Umbilical cord (tissue), 2 donors: ENCODE measurements at places on chromosomes 3 and 15.

- DNase-seq, result peak; percentile 78
Measured at GRCh38 chr3:89560568-89560967, 453.1 kb downstream of the EPHA3 start.

GRCh38 chr3:75001330-75001729 is 386.9 kb upstream of the CNTN3 start:
- DNase-seq, result peak; percentile 4

DNA sequence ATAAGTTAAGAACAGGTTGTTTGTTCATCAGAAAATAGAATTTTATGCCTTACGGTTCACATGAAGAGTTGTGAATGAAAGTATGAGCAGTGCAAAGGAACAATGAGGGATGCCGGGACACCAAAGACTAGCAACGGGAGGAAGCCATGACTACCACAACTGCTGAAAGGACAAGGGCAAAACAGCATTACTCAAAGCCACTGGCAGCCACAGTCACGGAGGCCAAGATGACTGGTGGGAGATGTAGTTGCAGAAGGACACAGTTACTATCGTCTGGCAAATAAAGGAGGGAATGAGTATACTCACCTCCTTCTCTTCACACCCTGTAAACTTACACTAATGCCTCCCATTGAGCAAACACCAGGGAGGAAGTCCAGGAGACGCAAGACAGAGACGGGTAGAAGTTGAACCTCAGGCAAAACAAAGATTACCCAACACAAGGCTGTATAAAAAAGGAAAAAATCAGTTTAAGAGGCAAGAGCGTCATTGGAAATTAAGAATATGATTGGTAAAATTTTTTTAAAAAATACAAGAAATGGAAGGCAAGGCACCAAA is 675.5 kb downstream of the FHIT start:
- no peak for DNase-seq

- DNase-seq, result no peak
Measured at GRCh38 chr3:125078951-125079674, 23.3 kb upstream of the HEG1 start.

- no peak for DNase-seq
Measured at GRCh38 chr15:26882616-26883365, 15.9 kb downstream of the GABRA5 start.

GRCh38 chr15:85401108-85401774 is 20.8 kb downstream of the AKAP13 start:
- no peak for DNase-seq

DNA sequence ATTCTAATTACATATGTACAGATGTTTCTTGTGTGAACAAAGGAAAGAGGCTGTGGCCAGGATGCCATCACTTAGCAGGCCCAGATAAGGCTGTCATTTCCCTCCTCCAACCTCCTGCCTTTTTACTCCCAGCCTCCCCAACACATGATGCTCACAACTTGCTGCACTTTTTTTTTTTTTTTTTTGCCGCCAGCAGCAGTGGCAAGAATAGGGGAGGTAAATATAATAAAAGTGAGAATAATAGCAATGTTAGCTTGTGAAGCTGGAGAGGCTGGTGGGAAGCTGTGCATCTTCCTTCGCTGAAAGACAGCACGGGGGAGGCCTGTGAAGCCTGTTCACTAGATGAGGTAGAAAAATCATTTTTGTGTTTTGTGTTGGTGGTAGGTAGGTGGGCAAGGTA is 42.5 kb upstream of the MYO5C start:
- DNase-seq, result no peak

GRCh38 chr15:41899854-41900442 is 6.1 kb upstream of the SPTBN5 start:
- no peak for DNase-seq

DNA sequence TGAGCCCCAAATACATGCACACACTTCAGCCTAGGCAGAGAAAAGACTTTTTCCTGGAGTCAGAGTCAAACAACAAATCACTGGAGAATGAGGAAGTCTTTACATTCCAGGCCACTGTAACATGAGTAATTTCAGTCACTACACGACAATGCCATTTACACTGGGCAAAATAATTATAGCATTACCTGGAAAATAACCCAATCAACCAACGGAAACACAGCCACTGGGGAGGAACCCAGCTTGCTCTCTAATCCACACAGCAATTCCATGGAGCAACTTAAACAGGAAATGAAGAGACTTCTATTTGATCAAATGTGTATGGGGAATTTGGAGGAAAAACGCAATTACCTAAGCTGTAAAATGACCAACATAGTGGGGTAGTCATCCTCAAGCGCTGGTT is 15.2 kb downstream of the FSTL1 start:
- peak; percentile 45 for DNase-seq

- DNase-seq, result no peak
Measured at GRCh38 chr3:157226173-157226847, 66.4 kb upstream of the CCNL1 start.

DNA sequence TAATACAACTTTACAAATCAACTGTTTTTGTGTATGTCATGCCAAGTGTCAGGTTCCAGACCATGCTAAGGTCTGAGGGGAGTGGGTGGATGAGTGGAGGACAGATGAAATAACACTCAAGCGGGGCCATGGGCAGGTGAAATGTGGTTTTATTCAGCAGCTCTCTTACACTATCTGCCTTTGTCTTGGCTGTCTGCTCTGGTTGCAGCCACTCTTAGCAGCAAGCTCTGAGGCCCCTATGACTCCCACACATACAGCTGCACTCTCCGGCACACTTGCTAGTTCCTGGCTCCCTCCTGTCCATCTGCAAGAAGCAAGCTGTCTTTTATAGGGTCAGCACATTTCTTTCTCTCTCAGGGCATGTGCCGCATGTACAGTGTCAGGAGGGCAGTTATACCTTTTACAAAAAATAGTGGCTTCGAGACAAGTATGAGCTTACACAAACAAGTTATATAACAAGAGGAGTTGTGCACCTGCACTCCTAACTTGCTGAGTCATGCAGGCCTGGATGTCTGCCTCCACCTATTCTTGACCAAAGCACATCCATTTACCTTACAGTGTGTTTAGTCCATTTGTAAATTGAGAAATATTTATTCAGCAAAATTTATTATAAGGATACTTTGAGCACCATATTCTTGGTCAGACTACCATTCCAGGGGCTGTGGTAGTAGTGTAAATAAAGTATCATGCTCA is 683.7 kb upstream of the CBLB start:
- DNase-seq, result no peak

DNA sequence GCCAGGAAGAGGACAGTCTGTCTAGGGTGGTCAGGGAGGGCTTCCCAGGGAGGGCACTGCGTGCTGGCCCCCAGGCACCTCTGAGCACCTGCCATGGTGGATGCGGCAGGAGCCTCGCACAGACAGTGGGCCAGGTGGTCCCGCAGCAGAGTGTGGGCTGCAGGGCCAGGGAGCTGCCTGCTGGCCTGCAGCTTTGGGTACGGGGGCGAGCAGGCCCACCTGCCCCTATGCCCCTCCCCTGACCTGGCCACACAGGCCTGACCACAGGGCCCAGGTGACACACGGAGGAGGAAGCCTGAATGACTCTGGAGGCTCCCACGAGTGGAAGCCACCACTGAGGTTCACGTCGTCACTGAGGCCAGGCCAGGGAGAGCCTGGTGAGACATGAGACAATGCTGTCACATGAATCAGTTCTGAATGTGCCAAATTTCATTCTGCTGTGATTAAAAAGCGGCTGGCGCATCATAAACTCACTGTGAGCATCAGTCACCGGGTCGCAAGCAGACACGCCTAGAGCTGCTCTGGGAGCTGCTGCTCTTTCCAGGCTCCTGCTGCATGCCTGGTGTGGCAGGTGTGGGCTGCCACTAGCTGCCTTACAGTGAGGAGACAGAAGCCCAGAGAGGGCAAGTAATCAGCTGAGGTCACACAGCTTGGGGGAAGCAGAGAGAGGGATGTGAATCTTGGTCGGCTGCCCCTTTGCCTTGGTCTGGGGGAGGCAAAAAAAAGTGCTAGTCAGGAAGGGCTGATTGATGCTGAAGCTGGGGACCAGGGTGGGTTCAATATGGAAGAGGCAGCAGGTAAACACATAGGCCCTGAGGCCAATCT is 39.5 kb upstream of the IQSEC1 start:
- no peak for DNase-seq

DNA sequence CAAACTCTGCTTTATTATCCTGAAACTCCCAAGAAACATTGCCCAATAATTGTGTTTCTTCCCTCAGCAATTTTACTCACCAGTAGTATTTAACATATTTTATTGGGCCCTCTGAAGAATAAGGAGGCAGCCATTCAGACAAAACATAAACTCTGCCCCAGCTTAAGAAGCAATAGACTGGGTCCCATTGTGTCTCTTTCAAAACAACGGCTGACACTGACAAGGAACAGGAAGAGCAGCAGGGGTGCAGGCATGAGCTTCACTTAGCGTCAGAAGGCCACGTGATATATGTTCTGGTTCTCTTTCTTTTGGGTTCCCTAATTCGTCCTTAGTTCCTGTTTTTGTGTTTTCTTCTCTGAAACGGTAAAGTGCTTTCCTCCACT is 242.3 kb downstream of the FHIT start:
- peak; percentile 8 for DNase-seq

GRCh38 chr3:169980055-169980454 is 13.4 kb downstream of the SEC62 start:
- no peak for DNase-seq
